Inflammatory macrophage treated with lipopolysaccharide for 4 hours (primary cell): ENCODE measurements at places on chromosomes 4 and X.

- DNase-seq, result no peak
Measured at GRCh38 chrX:138664016-138664415, 47.5 kb downstream of the FGF13 start.

DNA sequence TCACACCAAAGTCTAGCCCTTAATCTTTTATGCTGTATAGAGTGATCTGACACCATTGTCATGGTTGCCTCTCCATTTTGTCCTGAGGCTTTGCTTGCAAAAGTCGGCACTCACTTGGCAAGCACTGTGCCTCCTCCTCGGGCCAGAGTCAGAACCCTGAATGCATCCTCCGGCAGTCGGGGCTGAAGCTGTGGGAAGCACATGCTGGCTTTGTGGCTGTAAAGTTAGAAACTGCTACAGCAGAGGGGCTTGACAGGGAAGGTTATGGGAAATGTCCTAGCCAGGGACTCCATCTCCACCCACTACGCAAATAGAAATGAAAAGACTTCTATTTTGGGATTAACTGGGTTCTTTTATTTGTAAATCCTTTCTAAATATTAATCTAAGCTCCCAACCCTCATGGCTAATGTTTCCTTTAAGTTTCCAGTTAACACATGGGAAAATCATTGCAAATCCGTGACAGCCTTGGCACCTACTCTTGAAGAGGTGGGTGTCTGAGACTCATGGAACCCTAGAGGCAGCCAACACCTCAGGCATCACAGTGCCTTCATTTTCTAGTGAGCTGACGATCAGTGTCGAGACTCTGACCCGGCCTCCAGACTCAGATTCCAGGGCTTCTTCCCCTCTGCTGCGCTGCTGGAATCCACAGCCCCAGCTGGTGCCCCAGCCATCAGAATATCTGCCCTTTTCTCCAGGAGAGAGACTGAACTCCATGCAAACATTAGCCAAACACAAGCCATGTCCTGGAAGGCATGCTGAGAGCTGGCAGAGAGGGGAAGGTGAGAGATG lies 7.9 kb upstream of the CLDN24 start:
- no peak for DNase-seq

- no peak for DNase-seq
Measured at GRCh38 chr4:100299046-100299840, 109.0 kb upstream of the DDIT4L start.

DNA sequence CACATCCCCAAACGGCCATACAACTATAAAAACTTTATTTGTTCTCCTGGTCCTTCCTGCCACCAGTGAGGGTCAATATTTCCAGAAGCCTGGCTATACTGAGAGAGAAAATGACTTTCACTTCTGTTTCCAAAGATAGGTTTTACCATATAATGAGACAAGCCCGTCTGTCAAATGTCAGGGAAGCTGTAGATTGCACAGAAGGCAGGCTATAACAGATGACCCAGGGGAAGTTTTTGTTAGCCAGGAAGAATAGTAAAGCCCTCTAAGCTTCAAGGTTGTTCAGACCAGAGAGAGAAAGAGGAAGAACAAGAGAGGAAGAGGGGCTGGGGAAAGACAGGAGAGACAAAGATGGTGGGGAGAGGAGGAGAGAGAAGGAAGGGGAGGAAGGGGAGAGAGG lies 217.5 kb downstream of the GBA3 start:
- no peak for DNase-seq

GRCh38 chr4:17013382-17014006 lies 115.0 kb upstream of the LDB2 start:
- no peak for DNase-seq

- DNase-seq, result no peak
Measured at GRCh38 chr4:24850674-24851073, 55.3 kb downstream of the SOD3 start.

DNA sequence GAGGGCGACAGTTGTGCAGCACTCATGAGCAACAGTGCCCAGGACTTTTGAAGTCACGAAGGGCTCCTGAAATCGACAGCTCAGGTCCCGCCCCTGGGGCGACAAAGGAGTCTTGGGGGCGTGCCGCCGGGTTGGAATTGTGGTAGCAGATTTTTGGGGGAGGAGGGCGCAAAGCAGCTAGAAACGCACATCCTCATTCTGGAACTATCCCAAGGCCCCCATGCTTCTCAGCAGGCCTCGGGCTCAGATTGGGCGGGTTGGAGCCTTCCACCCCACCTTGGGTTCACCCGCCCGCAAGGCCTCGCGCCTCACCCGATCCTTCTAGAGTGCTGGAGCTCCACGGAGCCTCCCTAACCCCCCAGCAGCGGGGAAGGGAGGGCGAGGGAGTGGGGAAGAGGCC lies 85.5 kb downstream of the HPRT1 start:
- no peak for DNase-seq

GRCh38 chrX:40474205-40474626 lies 106.6 kb upstream of the ATP6AP2 start:
- DNase-seq, result no peak
